ENCODE measurements at places on chromosomes 6 and 20.
A peak's percentile ranks its signal among the peaks of the same experiment; 100 is the strongest.

GRCh38 chr6:53377793-53378192, 29.0 kb upstream of the ELOVL5 start:
- DNase-seq, result no peak

- peak; percentile 97 for DNase-seq
Observed at GRCh38 chr6:30781743-30782424, 37.5 kb upstream of the IER3 start.

GRCh38 chr20:8155812-8156211, 23.7 kb downstream of the PLCB1 start:
- DNase-seq, result no peak

GRCh38 chr6:105595829-105596228, 192.9 kb upstream of the PREP start:
- no peak for DNase-seq

DNA sequence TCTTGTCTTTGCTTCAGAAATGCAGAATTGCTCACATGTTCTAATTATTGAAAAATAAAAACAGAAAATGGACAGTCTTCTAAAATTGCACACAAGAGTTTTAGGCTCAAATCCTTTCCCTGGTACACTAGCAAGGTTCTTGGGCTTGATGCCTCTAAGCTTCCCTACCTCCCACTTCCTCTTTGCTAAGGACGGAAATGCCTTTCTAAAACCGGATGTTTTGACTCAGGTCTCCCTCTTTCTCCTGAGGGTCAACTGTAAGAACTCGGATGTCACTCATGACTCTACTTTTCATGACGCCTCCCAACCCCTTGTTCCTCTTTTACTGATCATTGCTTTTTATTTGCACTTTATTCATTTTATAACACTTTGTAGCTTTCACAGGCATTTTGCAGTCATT, 613.5 kb downstream of the C6orf118 start:
- DNase-seq, result no peak

DNA sequence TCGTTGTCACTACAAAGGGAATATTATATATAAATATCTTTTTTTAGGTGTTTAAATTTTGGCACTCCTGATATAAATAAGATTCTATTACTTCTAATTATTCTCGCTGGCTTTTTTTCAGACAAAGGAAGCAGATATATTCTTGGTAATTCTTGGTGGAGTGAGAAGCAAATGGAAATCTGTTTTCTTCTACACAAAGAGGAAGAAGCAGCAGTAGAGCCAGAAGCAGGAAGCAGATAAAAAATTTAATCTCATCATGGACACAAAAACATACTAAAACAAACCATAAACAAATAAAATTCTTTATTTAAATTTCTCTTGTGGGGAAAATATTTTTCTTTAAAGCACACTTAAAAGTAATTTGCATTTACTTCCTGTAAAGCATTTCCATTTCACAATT, 3.7 kb upstream of the KIAA0319 start:
- DNase-seq, result no peak
